ENCODE measurements at places on chromosomes 4 and X.
A peak's percentile ranks its signal among the peaks of the same experiment; 100 is the strongest.

DNA sequence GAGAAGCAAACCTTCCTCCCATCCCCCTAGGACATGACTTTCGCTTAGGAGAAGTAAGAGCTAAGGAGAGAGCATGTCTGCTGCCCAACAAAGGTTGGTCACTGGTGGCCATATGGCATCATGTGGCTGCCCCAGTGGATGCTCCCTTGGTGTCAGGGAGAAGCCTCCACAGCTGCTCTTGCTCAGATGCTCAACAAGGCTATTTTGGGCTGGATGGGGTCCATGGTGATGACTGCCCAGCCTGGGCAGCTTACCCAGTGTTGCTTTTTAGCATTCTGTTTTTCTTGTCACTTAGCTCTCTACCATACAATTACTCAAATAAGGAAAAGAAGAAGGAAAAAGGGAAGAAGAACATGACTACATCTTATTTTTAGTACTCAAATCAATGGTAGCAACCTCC, 48.9 kb upstream of the PPARGC1A start:
- no peak for DNase-seq

GRCh38 chrX:153445856-153446635, at the start of gene TREX2:
Gene TREX2 (minus strand): TSS chrX:153446056. CDS start chrX:153445430, 626 bp downstream.
- no peak for DNase-seq

GRCh38 chr4:186587416-186588018, 32.1 kb upstream of the MTNR1A start:
- peak; percentile 65 for DNase-seq

- no peak for DNase-seq
Observed at GRCh38 chrX:153411255-153411987, at the start of gene ZFP92. Gene ZFP92 (plus strand): TSS chrX:153411472. CDS start chrX:153418323, 6,851 bp downstream.

DNA sequence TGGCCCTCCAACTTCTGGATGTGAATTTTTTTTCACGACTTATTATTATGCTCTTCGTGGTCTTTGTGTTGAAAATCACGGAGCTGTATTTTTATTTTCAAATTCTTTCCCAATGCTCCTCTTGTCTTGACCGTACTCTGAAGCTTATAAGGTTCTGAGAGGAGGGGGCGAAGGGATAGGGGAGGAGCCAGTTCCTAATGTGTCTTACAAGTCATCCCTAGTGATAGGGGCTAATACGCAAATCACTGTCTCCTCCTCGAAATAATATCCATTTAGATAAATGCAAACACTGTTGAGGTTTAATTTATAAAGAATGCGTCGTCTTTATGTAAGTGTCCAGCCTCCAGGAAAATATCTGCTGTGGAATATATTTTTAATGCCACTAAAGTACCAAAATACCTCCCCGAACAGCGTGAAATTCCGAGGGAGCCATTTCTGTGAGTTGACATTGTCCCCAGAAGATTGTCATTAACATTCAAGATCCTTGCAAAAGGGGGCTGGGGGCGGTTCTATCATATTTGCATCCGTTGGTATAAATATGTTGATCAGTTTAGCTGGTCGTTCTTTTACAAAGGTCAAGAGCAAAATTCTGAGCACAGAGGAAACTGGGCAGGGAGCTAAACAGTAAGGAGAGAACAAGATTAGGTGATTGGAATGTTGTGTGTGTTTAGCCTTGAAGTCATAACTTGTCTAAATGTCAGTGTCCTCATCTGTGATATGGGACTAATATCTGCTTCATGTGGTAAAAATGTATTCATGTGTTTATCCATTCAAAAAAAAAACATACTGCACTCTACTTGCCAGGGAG, 3.7 kb upstream of the FAT1 start:
- no peak for DNase-seq

GRCh38 chrX:19225909-19226308, 103.6 kb upstream of the ADGRG2 start:
- DNase-seq: peak; percentile 47

DNA sequence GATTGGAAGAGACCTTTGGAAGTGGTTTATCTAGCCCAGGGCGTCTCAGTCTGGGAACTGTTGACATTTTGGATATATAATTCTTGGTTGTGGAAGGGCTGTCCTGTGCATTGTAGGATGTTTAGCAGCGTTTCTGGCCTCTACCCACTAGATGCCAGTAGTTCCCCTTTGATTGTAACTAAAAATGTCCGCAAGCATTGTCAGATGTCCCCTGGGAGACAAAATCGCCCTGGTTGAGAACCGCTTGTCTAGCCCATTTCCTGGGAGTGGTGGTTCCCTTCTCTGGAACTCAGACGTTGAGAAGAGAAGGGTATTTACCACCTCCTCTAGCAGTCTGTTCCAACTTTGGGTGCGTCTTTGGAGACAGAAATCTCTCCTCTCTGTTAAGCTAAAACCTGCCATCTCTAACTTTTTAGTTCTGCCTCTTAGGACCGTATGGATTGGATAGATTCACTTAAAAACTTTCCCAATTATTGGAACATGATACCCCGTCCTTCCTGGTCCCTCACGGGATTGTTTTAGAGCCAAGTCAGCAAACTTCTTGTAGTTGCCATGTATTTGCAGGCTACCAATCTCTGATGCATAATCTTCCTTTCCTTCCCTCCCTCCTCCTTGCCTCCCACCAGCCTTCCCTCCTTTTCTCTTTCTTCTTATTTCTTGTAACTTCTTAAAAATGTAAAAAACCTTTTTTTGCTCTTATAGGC, 13.9 kb downstream of the TMEM165 start:
- DNase-seq: peak; percentile 67

DNA sequence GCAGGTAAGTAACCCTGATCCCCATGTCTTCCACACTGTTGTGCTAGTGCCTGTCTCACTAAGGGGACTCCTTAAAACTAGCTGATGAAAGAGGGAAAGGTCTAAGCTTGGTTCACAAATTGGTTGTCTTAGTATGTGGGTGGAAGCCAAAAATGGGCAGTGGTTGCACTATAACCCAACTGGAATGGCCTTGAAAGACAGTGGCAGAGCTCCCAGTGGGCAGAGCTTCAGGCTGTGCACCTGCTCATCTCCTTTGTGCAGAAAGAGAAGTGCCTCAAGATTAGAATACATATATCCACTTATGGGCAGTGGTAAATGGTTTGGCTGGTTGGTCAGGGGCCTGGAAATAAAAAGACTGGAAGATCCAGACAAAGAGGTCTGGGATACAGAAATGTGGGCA, 7.2 kb downstream of the SYN1 start:
- DNase-seq: no peak

- no peak for DNase-seq
Observed at GRCh38 chr4:188282471-188283232, 143.4 kb downstream of the TRIML1 start.

DNA sequence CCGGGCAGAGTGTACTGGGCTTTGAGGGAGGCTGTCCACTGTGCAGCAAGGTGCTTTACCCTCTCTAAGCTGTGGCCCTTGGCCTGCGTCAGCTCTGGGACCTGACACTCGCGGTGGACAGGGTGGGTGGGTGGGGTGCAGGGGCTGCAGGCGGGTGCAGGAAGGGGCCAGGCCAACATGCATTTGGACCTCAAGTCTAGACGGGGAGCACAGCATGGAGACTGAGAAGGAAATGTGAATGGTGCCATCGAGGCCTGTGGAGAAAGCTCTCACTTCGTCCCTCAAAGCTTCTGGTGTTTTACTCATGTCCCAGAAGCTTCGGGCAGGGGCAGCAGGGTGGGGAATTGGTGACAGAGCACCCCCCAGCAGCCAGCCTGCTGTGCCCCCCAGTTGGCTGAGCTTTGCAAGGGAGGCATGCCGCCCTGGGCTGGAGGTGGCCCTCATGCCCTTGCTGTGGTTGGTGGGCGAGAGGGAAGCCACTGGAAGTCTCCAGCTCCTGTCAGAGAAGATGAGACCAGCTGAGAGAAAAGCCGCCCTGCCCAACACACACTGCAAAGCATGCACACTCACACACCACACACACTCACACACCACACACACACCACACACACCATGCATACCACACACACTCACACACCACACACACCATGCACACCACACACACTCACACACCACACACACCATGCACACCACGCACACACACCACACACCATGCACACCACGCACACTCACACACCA, 12.3 kb downstream of the PNMA6E start:
- no peak for DNase-seq

DNA sequence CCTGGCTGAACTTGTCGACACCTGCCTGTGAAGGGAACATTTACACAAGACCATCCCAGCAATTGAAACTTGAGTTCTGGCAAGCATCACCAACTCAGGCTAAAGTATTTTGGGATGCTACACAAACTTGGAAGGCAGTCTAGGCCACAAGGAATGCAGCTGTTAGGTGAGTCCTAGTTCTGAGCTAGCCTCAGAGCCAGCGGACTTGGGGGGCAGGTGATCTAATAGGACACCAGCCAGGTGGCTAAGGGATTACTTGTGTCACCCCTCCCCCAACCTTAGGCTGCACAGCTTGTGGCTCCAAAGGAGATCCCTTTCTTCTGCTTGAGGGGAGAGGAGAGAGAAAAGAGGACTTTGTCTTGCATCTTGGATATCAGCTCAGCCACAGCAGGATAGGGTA, 62.3 kb upstream of the DKK2 start:
- DNase-seq: no peak

DNA sequence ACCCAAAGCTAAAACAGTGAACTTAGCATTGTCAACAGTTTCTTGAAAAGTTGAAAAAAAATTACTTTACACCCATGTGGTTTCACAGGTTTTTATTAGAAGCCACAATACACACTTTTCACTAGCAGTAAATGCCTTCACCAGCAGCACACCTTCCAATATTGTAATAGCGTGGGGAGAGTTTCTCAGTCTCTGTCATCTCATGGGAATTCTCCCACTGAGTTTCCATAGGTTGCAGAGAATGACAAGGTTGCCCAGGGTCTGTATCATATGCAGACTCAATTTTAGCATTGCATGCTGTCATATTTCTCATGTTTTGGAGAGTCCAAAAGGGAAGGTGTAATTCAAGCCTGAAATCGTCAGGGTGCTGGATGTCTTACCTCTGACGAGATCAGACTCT, 486.1 kb upstream of the TENM3 start:
- no peak for DNase-seq

- no peak for DNase-seq
Observed at GRCh38 chrX:150573702-150574101, 5.3 kb downstream of the MTM1 start.

GRCh38 chr4:99033956-99034355, 38.4 kb downstream of the METAP1 start:
- DNase-seq: no peak

GRCh38 chr4:20109391-20109790, 142.3 kb upstream of the SLIT2 start:
- no peak for DNase-seq

GRCh38 chrX:23066588-23067281, 67.0 kb downstream of the DDX53 start:
- no peak for DNase-seq

GRCh38 chr4:74054483-74055047, 16.1 kb upstream of the CXCL3 start:
- DNase-seq: no peak

- no peak for DNase-seq
Observed at GRCh38 chrX:143435916-143436315, 81.4 kb downstream of the SPANXN3 start.

DNA sequence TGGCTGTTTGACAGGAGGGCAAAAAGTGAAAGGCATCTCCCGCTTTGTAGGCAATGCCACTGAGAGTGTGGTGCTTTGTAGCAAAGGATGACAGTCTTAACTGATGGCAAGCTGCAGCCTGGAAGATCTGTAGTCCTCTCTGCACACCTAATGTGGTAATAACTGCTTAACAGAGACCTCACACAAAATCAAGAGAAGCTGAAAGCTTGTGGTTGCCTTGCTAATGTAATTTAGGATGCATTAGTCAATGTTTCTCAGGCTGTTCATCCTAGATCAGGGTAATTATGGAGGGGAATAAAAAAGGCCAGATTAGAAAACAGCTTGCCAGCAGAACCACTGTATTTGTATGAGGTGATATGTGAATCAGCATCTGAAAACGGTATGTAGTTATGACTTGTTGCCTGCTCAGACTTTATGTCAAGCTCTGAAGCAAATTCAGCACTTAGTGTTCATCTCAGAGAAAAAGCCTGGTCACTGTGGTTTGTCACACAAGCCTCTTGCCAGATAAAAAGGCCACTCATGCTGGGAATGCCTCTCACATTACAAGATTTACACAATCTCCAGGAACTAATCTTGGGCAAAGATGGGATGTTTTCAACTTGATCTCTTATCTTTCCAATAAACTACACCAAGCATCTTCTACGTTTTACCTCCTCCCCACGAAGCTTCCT, 130.8 kb downstream of the ENOX2 start:
- DNase-seq: no peak

DNA sequence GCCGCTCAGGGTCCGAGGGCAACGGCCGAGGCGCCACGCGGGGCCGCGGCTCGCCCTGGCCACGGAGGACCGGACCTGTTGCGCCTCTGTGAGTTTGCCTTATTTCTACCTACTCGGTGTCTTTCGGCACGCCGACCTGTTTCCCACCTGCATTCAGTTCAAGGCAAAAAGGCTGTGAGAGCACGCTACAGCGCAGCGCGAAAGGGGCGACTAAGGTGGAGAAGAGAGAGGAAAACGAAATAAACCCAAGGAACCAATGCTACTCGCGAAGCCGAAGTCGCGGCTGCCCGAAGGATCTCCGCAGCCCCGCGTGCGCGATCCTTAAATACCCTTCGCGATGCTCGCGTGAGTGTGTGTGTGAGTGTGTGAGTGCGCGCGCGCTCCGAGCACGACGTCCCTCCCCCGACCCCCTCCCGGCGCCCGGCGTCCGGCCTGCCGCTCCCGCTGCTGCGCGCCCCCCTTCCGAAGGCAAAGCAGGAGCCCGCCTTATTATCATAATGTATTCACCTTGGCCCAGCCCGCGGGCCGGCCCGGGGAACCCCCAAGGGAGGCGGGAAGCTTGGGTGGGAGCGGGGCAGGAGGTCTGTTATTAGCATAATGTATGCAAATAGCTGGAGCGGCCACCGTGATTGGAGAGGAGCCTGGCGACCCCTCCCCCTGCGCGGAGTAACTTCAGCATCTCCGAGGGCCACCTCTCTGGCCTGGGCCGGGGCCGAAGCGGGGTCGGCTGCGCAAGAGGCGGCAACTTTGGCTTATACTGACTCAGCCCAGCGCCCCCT, at the start of gene COL25A1:
Gene COL25A1, minus strand, starts transcription at position 298 of the 779 bp plus-strand sequence.
- no peak for DNase-seq

DNA sequence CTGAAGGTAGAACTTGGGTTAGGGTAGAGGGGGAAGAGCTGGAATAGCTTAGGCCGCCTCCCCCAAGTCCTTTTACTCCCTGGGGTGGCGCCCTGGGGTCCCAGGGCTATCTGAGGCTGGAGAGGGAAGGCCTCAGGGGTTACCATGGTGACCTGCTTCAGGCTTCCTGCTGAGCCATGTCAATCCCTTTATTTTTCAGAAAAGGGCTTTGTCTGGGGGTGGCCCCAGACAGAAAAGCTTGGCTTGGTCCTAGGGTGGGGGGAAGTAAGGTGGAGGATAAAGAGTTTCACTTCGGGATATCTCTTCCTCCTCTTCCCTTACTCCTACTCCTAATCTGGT, 6.3 kb downstream of the EFNB1 start:
- DNase-seq: no peak

All from Karpas-422 (cell line).